ENCODE measurements at places on chromosomes 2 and 18.

DNA sequence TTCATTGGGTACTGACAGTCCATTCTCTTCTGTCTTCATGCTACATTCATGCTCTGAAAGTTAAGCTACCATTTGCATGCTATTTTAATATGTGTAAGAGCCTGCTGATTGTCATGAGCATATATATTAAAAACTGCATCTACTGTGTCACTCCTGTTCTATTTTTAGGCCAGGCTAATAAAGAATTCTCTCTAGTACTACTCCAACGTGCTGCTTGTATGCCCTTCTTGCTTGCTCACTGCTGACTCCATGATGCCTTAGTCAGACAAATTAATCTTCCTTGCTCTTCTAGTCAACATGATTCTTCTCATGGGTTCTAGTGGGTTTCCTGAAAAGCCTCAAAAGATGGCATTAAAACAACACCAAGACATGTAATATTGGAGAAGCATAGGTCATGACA lies 1600.1 kb downstream of the DPP10 start:
- no peak for DNase-seq

- no peak for DNase-seq
Measured at GRCh38 chr2:71962911-71963694, 184.6 kb downstream of the CYP26B1 start.

- no peak for DNase-seq
Measured at GRCh38 chr2:67974559-67975430, 88.0 kb downstream of the C1D start.

DNA sequence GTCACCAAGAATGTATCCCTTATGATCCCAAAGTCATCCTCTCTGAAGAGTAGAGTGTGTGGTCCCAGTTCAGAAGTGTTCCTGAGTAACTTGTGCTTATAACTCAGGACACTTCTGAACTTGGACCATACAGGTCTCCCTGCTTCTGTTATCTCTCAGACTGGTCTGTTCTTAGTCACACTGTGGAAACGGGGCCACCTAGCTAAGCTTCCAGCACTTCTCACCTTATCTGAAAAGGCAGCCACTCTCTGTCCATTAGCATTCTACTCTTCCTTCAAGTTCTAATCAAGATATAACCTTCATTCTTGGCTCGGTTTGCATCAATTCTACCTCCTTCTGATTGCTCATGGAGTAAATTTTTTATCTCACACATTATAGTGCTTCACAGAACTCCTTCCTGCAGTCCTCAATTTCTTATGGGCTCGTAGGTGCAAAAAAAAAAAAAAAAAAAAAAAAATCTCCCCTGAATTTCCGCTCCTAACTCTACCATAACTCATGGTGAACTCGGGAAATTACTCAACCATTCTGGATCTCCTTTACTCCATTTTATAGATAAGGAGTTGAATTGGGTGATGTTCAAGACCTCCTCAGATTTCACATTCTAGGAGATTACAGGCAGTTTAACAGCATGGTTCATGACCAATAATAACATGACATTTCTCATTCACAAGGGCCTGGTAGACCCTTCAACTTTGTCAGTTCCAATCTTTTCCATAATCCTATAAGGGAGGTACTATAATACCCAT lies 108.4 kb downstream of the TACR1 start:
- no peak for DNase-seq

GRCh38 chr2:172586245-172586891 lies 30.5 kb downstream of the PDK1 start:
- no peak for DNase-seq

- DNase-seq: no peak
Measured at GRCh38 chr2:45964906-45965305, 313.4 kb downstream of the PRKCE start.

DNA sequence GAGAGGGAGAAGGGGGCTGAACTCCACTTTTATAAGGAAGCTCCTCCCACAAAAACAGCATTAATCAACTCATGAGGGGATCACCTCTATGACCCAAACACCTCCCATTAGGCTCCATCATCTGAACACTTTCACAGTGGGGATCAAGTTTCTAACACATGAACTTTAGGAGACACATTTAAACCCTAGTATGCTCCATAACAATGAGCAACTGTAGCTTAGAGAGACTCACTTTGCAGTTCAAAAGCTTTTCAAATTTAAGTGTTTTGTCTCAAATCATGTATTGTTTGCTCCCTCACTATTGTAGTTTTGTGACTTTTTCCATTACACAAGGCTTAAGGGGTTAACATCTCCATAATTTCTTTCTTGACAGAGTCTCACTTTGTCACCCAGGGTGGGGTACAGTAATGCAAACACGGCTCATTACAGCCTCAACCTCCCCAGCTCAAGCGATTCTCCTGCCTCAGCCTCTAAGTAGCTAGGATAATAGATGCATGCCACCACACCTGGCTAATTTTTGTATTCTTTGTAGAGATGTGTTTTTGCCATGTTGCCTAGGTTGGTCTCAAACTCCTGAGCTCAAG lies 352.7 kb upstream of the CDH20 start:
- DNase-seq: no peak

DNA sequence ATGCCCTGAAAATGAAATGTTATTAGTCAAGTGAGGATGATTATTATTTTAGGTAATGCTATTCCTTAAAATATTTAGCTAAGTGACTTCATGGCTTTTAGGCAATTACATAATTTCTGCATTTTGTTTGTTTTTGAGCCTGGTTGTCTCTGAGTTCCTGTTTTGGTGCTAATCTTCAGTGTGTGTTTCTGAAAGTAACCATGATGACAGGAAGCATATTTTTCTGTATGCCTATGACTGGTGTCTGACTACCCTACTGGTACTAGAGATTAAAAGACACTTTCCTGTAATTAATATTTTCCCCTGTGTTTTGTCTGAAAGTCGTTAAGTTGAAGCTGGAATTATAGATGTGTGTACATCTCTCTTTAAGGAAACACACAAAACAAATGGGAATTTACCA lies 295.0 kb upstream of the SPRED2 start:
- DNase-seq: no peak

- DNase-seq: no peak
Measured at GRCh38 chr2:207194028-207194427, 28.3 kb upstream of the KLF7 start.

- DNase-seq: no peak
Measured at GRCh38 chr2:231373786-231374349, 21.6 kb upstream of the B3GNT7 start.

GRCh38 chr2:59032499-59032898 lies 791.4 kb upstream of the FANCL start:
- no peak for DNase-seq

DNA sequence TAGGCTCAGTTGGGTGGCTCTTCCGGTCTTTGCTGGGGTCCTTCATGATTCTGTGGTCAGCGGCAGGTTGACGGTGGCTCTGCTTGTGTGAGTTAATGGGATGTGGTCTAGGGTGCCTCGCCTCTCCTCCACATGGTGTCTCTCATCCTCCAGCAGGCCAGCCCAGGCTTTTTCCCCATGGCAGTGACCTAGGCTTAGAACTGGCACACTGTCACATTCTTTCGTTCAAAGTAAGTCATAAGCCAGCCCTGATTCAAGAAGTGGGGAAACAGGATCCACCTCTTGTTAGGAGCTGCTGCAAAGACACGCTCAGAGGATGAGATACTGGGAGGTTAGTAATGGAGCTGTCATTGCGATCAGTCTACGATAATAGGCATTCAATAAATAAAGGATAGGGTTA lies 46.0 kb upstream of the CTIF start:
- DNase-seq: no peak

GRCh38 chr2:184270660-184271059 lies 327.7 kb upstream of the ZNF804A start:
- no peak for DNase-seq

- no peak for DNase-seq
Measured at GRCh38 chr2:48174503-48174902, 268.2 kb upstream of the FBXO11 start.

DNA sequence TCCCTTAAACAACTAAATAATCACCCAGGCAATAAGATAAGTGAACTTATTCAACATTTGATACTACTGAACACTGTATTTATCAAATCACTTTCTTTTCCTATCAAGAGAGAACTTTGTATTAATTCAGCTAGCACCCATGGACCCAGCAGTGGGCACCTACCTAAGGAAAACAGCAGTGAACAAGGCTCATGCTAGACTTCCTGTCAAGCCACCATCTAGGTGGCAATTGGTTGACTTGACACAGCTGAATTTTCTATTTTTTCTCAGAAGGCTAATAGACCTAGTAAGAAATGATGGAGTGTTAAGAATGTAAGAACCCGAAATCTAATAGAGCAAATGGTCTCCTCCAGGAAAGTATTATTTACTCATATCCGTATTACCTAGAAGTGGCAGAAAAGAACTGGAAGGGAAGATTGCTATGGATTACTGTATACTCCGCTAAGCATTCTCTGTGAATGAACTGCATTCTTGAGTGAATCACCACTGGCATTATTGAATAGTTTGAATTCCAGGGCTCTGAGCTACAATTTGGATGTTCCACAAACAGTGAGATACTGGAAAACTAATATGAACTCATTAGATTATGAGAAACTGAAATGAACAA lies 988.2 kb upstream of the CDH2 start:
- no peak for DNase-seq

GRCh38 chr18:48955830-48956261 lies 5.1 kb upstream of the SMAD7 start:
- DNase-seq: no peak

DNA sequence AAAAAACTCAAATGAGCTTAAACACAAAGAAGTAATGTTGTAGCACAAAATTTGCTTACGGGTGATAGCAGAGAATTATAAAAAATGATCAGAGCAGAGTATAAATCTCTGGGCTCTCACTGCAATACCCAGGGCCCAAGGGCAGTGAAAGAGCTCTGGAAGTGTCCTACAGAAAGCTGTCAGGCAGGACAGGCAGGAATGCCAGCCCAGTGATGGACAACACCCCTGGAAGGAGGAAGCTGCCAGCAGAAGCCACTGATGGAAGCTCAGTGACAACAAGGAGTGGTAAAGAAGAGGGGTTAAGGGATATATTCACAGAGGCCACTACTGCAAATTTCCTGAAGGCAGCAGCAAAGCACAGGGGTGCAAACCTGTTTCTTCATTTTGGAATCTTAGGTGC lies 214.9 kb downstream of the L3MBTL4 start:
- no peak for DNase-seq

GRCh38 chr18:58860747-58861231 lies 3.9 kb upstream of the ZNF532 start:
- no peak for DNase-seq

DNA sequence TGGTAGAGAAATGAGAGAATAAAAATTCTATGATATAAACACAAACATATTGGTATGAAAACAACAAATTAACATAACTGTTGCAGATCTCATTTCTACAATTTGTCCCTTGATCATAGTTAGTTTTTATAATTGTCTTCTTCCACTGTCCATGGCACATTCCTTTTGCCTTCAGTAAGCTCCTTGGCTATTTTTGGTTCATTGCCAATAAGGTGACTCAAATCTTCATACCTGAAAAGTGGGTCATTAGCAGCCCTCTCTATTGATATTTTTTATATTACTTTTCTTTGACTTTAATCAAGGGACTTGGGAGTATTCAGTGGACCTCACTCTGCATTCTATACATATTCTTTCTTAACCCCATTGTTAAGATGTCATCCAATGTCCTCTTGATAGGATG lies 552.9 kb downstream of the TDRD15 start:
- DNase-seq: no peak

- no peak for DNase-seq
Measured at GRCh38 chr2:9199716-9200632, 6.6 kb upstream of the ASAP2 start.

GRCh38 chr2:117997872-117998454 lies 15.9 kb downstream of the CCDC93 start:
- no peak for DNase-seq

DNA sequence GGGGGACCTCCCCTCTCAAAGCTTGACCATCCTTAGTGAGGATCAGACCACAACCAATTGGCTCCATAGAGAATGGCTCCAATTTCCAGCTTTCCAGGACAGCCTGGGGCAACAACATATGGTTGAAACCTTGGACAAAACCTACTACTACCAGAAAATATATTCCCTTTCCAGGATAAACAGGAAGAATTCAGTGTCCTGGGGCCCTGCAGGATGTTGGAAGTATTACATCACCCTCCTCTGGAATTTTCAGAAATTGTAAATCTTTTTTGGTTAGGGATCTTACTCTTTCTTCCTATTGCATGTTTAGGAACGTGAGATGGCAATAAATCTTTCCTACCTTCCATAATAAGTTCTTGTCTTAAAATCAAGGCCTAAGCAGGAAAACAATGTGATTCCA lies 158.9 kb upstream of the MEIS1 start:
- no peak for DNase-seq

DNA sequence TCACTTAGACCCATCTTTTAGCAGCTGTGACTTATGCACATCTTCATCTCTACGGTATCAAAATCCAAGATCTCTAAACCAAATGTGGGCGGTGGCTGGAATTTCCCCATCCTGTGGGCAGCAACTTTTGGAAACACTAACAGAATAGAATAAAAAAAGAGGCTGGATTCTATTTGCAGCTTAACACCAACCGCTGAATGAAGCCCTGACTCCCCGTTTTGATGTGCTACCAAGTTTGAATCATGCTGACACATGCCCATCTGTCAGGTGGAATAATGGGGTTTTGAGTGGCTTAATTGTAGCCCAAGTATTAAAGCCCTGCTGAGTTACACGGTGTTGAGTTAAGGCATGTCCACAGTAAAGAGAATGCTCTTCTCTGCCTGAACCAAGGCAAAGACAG lies 165.2 kb downstream of the MTCL1 start:
- DNase-seq: no peak

- DNase-seq: no peak
Measured at GRCh38 chr2:180999274-180999964, 19.0 kb downstream of the UBE2E3 start.

DNA sequence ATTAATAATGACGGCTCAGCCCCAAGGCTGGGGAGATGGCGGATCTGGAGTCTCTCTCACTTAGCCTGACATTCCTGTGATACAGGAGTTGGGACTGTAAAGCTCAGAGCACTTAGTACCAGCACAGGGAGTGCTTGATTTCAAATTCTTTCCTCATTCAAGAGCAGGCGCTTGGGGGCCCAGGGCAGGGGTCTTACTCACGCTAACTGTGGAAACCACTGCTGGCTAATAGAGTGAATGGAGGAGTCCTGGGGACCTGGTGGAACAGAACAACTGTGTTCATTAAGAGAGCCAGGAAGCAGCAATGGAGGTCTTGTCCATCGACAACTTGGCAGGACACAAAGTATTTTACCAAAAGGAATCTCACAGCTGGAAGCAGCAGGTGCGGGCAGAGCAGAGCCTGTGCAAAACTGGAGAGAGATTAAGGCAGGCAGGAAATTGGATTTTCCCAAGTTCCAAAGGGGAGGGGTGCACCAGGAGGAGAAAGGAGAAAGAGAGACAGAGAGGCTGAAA lies 358.9 kb downstream of the TNS1 start:
- no peak for DNase-seq

GRCh38 chr2:64787698-64788097 lies 134.0 kb upstream of the SERTAD2 start:
- no peak for DNase-seq

GRCh38 chr18:11237484-11237883 lies 88.1 kb upstream of the PIEZO2 start:
- DNase-seq: no peak

DNA sequence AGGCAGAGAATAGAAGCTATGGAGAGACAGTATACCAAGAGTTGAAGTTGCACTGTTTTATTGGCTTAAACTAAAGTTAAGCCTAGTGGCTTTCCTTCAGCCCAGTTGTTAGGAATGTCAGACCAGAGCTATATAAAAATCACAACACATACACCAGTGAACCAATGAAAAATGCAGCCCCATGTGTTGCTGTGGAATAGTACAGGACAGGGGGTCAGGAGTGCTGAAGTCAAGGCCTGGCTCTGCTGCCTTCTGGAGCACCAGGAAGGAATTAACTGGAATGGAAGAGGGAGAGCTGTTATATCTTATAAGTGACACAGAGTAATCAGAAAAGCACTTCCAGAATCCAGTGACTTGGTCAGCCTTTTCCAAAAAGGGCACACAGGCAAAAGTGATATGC lies 58.9 kb downstream of the OSR1 start:
- DNase-seq: no peak
